ENCODE measurements at places on chromosomes 3 and 15.

DNA sequence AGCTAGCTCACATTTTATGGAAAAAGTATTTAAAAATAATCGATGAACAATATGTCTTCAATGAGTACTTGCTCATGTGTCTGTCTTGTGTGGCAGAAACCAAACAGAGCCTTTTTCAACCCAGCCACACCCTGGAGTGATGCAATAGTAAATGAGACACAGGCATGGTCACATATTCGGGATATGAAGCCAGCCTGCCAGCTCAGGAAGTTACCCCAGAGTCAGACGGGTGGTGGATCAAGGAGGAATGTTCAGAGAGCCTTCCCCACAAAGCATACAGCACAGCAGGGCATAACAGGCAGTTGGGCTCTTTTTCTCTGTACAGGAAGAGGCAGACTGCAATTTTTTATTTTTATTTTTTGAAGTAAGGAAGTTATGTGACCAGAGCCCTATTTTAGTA is 27.3 kb downstream of the LARP6 start:
- DNase-seq, result no peak

DNA sequence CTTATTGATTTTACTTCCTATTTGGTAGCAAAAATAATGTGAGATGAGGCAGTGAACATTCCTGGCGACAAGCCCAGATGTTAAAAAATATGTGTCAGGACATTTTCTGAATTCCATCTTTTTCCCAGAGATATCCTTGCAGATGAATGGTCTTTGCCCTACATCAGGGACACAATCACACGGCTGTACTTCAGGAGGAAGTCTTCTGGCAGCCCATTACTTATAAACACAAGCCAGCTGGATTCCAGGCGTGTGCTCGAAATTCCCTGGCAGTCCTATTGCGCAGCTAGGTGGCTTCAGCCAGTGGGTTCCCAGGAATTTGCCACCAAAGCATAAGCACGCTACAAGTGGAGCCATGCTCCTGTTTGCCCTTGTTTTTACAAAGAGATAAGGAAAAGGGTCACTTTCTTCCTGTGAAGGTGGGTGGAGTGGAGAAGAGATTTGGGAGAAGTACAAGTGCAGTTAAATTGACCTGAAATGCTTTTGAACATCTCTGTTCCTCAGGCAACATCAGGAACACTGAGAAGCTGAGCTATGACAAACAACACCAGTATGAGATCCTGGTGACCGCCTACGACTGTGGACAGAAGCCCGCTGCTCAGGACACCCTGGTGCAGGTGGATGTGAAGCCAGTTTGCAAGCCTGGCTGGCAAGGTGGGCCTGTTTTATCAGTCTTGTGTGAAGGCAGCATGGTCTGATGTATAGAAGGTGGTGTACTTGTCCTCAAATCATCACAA is 257.1 kb upstream of the TRIM42 start:
- no peak for DNase-seq

- DNase-seq, result no peak
Observed at GRCh38 chr3:57221883-57222282, 5.6 kb upstream of the APPL1 start.

DNA sequence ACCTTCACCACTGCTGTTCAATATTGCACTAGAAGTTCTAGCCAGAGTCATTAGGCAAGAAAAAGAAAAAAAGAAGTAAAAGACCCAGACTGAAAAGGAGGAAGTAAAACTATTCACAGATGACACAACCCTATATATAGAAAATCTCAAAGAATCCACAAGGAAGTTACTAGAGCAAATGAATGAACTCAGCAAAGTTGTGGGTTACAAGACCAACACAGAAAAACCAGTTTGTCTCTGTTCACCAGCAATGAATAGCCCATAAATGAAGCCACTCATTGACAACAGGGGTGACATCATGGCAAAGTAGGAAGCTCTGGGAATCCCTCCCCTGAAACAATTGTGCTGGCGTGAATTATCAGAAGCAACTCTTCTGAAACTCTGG is 4.6 kb downstream of the CFAP100 start:
- DNase-seq, result no peak

GRCh38 chr15:73681063-73681462 is 3.1 kb upstream of the CD276 start:
- DNase-seq, result no peak

GRCh38 chr3:195041871-195042742 is 228.9 kb downstream of the XXYLT1 start:
- no peak for DNase-seq

GRCh38 chr3:125289429-125289981 is 77.0 kb upstream of the SLC12A8 start:
- no peak for DNase-seq

DNA sequence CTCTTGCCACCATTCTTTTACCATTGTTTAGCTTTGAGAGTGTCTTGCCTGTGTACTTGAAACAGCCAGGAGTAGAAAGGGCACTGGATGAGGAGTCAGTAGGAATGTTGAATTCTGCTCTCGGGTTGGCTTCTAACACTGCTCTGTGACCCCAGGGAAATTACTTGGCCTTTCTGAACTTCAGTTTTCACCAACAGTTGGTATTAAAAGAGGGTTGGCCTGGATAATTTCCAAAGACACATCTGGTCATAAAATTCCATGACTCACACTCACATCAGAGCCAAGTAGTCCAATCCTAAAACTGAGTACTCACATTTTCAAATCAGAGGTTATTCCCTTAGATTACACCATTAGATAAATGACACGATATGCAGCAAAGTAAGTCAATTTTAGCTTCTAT is 141.6 kb downstream of the ECT2 start:
- no peak for DNase-seq

DNA sequence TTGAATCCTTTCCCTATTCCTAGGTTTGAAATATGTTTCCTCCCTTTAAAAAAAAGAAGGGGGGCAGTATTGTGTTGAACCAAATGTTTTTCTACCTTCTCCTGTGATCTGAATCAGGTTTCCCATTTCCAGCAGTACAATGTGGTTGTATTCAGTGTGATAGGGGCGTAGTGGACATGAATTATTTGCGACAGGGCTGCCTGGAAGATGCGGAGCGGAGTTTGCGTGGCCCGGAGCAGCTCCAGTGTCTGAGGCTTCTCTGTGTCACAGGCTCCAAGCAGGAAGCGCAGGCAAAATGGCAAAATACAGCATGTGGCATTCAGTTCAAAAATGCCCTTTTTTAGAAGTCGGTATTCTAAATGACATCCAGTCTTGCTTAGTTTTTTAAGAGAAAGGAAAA is 154.4 kb downstream of the PGPEP1L start:
- peak; percentile 77 for DNase-seq

DNA sequence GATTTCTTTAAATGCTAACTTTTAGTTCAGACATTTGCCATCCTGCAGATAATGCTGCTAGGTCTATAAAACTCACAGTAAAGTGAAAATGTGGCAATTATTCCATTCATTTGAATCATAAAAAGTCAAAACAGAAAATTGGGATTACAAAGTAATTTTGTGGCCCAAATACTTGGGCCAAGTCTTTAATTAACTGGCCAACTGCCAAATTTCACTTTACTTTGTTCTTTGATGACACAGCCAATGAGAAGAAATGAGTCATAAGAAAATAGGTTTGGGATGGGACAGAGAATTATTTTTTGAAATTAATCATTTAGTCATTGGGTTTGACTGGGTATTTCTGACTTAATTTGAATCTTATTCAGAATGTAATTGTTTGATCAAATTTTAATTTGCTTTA is 89.8 kb upstream of the SLC2A2 start:
- DNase-seq, result no peak

DNA sequence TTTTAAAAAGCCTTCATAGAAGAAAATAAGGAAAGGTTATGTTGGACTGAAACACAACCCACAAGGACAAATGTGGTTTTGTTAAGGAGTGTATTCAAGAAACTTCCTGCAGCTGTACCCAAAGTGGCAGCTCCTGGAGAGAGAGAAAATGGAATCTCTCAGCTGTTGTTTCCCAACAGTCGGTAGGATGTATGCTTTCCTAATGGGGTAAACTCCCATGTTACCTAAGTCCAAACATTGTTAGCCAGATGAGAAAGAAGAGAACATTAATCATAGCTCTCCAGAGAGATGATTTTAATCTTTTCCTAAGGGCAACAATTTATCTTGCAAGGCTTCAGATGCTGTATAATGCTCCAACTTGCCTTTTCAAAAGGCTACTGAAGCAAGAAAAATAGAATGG is 22.6 kb upstream of the TEX9 start:
- DNase-seq, result no peak

All from activated CD4-positive, alpha-beta T cell treated with anti-CD3 and anti-CD28 coated beads, Interleukin-2, amount 50 U/mL, for 48 hours (primary cell).